ENCODE measurements at places on chromosomes 12 and 14.

- DNase-seq = no peak
Measured at GRCh38 chr14:75702122-75702521, 41.1 kb downstream of the TTLL5 start.

- DNase-seq = no peak
Measured at GRCh38 chr14:95524706-95525512, 8.5 kb upstream of the SYNE3 start.

- no peak for DNase-seq
Measured at GRCh38 chr14:68942296-68943035, 36.6 kb downstream of the ACTN1 start.

DNA sequence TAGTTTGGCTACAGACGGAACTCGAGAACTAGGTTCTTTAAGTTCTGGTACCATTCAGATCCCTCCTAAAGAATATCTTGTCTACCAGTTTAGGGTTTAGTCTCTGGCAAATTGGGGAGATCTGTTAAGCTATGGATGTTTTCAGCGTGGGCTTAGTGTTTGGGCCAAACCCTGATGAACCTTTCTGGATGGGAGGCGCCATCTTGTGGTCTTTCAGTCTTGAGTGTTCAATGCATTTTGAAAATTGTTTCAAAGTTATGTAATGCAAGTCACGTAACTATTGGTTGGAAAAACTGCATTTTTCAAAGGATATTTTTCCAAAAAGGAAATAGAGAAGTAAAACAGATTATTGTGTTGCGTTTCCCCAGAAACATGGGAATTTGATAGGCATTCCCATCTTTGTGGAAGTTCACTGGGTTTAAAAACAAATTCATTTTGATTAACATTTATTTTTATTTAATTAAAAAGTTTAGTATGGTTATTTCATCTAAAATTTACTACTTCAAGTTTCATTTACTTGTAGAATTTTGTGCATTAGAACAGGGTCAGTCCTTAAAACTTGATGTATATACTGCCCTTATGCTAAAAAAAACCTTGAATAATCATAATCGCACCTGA lies 169.0 kb downstream of the PRIMA1 start:
- no peak for DNase-seq

Measured in stimulated activated CD4-positive, alpha-beta T cell treated with anti-CD3 and anti-CD28 coated beads, Interleukin-1b, Interleukin-23, amount 100 ng/mL, for 24 hours (primary cell).